Globus pallidus (tissue), 1 donor: ENCODE measurements at places on chromosomes 7 and 10.

DNA sequence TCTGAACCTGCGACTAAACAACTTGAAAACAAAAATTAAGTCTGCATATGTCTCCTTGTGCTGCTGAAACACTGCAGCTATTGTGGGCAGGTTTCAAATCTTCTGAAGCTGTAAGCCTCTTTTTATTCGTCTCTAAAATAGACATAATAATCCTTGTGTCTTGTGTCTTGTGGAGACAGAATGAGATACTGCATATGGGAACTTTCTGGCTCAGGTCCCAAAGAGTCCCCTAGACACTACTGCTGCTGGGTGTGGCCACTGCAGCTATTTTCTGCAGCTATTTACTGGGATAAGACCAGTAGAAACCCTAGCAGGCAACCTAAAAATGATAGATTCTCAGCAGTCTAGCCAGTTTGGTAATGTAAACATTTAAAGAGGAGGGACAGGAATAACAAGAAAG lies 252.0 kb downstream of the ELMO1 start:
- DNase-seq = no peak

DNA sequence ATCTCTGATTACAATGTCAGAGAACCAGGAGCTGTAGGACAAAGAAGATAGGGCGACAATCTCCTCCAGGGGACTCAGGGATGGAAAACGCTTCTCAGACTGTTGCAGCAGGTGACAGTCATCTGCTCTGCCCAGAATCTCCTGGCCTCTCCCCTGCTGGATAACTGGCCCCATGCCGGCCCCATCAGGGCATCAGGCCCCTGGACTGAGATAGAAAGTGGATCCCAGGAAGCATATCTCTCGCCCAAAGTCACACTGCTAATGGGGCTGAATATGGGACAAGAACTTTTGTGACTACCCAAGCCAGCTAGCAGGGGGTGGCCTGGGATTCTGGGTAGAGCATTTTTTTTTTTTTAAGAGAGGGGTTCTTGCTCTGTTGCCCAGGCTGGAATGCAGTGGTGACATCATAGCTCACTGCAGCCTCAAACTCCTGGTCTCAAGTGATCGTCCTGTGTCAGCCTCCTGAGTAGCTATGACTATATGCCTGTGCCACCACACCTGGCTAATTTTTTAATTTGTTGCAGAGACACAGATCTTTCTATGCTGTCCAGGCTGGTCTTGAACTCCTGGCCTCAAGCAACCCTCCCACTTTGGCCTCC lies 20.5 kb upstream of the MLXIPL start:
- no peak for DNase-seq

GRCh38 chr7:85232068-85232467 lies 45.2 kb upstream of the SEMA3D start:
- peak; percentile 72 for DNase-seq

- DNase-seq = no peak
These were observed 45.3 kb upstream of the ITGA8 start for GRCh38 chr10:15764892-15765454.

DNA sequence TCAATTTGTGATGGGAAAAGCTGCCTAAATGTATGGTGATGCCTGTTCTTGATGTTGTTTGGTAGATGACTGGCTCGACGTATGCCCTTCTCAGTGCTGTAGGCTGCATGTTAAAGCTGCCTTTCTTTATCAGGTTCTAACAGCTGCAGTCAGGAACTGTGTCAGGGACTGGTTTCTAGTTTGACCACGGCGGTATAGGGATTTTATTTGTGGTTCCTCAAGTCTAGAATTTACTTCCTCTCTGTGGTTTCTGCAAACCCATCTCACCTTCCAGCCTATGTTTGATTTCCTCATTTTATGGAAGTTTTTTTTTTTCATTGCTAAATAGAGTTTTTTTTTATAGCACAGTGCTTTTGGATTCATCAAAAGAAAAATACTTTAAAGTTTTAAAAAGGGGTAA lies 26.5 kb downstream of the LMTK2 start:
- DNase-seq = peak; percentile 48

DNA sequence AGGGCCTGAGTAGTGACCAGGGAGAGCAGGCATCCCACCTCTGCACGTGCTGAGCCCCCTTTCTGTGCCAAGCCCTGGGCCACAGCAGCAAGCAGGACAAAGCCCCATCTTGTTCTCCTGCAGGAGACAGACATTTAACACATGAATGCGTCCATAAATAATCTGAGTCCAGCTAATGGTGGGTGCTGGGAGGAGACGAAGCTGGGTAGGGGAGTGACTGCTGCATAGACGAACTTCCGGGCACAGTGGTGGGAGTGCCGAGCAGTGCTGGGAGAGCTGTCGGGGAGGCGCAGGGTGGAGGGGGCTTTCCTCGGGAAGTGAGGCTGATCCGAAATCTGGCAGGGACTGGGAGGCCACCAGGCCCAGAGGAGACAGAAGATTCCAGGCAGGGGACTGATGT lies 35.2 kb upstream of the SLC29A3 start:
- DNase-seq = no peak

- DNase-seq = peak; percentile 62
These were observed 228.9 kb upstream of the TCF7L2 start for GRCh38 chr10:112721080-112721698.

DNA sequence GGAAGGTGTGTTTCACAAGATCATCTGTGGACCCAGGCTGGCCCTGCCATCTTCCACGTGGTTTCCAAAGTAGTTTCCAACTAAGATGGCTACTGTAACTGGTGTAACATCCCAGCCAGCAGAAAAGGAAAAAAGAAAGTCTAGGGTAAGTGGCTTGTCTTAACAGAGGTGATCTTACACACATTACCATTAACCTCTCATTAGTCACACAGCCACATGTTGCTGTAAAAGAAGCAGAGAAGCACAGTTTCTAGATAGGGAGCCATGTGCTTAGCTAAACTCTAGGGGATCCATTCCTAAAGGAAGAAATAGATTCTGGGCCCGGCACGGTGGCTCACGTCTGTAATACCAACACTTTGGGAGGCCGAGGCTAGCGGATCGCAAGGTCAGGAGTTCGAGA lies 54.3 kb downstream of the ZNF438 start:
- no peak for DNase-seq

GRCh38 chr10:17626656-17627055 lies 9.5 kb upstream of the HACD1 start:
- DNase-seq = no peak

GRCh38 chr7:101172005-101172853 lies 6.9 kb upstream of the VGF start:
- DNase-seq = no peak

DNA sequence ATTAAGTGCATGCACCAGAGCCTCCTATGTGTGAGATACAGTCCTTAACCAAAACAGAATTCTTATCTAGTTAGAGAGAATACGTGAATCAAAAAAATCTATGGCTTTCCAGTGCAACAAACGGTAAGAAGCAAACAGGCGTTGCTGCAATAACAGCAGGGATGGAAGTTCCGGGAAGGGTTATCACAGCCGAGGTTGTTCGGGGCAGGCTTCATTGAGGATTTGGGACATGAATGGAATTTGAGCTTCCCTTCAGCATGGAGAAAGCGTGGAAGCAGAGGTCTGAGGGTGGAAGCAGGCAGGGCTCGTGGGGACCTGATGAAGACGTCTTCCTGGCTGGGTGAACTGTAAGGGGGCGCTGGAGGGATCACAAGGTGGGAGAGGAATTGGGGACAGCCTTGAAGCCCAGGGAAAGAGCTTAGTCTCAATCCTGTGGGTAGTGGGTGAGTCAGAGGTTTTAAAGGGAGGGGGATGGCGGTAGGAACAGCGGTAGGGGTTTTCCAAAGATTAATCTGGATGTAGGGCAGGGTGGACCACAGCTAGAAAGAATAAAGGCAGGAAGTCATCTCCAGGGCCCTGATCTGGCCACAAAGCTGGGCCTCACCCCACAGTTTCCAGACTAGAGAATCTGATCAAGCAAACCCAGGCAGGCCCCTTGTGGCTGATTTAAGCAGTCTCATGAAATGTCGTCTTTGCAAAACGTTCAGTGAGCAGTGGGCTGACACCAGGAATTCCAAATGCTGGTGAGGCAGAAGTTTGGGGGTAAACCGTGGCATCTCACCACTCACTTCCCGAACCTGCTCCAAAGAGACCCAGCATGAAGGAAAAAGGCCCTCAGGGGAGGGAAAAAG lies 65.1 kb downstream of the CALML3 start:
- DNase-seq = no peak

DNA sequence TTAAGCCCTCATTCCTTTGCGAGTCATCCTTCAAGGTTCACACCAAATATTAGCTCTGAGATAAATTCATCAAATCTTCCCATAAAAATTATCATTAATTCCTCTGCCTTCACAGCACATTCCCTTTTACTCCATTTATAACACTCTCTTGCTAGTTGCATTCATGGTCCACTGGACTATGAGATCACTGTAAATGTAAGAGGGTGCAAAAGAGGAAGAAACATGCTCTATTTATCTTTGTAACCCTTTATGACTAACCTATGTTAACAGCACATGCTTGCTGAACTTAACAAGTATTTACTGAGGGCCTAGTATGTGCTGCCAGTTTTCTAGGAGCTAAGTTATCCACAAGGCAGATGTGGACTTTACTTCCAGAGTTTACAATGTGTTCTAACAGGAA lies 86.7 kb upstream of the TMEM168 start:
- no peak for DNase-seq

DNA sequence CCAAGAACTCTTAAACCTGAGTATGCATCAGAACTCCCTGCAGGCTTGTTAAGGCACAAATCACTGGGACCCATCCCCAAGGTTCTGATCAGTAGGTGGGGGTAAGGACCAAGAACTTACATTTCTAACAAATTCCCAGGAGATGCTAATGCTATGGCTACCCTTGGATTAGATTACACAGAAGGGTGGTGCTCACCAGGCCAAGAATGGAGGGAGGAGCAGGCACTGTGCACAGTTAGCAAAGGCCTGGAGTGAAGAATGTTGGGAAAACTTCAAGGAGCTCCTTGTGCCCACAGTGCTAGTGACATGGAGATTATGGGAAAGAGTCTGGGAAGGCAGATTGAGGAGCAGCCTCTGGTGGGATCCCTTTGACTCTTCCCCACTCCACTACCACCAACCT lies 1.9 kb downstream of the PRSS2 start:
- no peak for DNase-seq

- DNase-seq = no peak
These were observed 487.6 kb upstream of the ZMIZ1 start for GRCh38 chr10:78581133-78581694.

- no peak for DNase-seq
These were observed 8.7 kb upstream of the MYL7 start for GRCh38 chr7:44149571-44150465.

- DNase-seq = peak; percentile 94
These were observed 249.8 kb downstream of the TRIL start for GRCh38 chr7:28708033-28708951.

DNA sequence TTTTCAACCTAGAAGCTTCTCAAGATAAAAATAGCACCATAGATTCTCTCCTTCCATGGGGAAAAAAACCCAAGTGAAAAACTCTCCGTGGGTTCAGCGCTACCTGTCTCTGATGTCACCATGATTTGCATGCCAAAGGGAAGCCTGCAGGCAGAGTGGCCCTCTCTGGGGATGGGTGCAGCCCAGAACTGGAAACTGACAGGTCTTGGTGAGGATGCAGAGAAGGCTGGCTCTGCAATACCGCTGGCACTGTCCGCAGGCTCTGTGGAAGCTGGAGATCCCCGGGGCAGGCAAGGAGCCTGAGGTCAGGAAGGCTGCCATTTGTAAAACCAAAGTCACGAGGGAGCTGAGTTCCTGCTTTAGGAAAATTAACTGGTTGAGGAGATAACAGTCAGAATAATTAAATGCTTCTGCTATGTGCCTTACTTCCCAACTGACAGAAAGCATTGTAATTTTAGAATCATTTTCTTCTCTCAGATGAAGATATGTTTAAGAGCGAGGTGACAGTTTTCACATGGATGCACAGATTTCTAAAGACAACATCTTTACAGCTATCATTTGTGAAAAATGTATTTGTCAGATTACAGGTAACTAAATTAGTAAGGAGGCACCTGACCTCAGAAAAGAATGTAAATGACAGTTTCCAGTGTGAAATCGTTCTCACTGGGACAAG lies 731.5 kb upstream of the FZD8 start:
- no peak for DNase-seq

- DNase-seq = no peak
These were observed 143.4 kb downstream of the TCF7L2 start for GRCh38 chr10:113093188-113094113.

GRCh38 chr10:31650010-31650409 lies 278.6 kb downstream of the ARHGAP12 start:
- DNase-seq = peak; percentile 40
